HFFc6 (cell line): ENCODE measurements at places on chromosomes 12 and 14.

GRCh38 chr12:54840244-54840865, 14.0 kb upstream of the MUCL1 start:
- no peak for DNase-seq

DNA sequence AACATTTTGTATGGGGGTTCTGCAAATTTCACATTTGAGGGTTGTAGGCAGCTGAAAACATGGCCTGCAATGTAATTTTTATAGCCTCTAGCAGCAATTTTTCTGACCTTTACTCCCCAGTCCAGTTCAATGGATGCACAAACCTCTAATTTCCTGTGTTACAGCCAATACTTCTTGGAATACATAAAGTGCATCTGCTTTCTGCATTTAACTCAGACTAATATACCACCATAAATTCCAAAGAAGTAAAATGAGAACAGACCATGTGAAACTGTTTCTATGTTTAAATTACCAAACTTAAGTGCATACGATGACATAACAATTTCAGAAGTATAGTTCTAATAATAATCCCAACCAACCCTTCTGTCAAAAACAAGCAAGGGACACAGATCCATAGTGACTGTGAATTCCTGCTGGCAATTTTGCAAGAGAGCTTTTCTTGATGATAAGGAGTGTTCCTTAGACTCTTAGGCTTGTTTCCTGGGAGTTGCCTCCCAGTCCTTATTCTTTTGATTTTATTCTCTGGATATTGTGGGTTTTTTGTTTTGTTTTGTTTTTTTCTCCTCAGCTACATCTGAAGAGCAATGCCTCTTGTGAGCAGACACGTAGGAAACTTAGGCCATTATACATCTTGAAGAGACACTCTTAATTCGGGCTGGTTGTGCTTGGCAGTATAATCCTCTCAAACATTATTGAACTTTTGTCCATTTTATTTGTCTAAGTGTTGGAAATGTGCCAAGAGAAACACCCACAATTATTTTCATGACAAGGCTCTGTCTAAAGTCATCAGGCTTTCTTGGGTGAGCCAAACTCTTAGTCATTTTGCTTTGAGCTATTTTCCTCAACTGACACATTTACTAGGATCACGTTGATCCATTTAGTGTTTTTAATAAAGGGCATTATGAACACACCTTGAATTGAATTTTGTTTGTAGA, 51.3 kb upstream of the RERGL start:
- DNase-seq = no peak

GRCh38 chr12:3101309-3102024, 24.3 kb downstream of the TSPAN9 start:
- DNase-seq = peak; percentile 66

DNA sequence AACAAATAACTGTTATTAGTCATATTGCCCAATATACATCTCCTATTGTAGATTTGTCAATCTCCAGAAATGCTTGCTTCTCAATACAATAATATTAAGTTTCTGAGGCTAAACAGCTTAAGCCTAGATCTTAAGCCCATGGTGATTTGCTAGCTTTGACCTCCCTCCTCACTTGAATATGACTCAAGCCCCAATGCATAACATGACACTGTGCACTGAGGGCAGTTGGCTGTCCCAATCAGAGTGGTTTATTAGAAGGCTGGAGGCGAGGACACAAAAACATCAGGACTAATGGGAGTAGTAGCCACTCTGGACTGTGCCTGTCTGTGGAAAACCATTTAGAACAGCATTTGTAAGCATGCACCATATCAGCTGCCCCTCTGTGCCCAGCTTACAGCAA, 81.1 kb upstream of the GTF2A1 start:
- DNase-seq = no peak

GRCh38 chr12:82672811-82673495, 13.8 kb upstream of the TMTC2 start:
- no peak for DNase-seq

GRCh38 chr14:42488965-42489364, 882.3 kb downstream of the LRFN5 start:
- no peak for DNase-seq

DNA sequence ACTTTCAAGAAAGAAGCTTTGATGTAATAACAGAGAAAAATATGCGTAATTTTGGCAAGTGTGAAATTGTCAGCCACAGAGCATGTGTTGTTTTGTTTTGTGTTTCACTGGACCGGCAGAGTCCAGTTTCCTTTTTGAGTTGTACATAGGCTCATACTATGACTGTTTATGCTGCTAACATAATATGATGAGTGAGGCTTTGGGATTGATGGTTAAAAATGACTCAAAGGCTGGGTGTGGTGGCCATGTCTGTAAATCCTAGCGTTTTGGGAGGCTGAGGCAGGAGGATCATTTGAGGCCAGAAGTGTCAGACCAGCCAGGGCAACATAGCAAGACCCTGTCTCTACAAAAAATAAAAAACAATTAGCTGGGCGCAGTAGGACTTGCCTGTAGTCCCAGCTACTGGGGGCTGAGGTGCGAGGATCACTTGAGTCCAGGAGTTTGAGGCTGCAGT, 487.9 kb downstream of the PCNX1 start:
- peak; percentile 16 for DNase-seq

GRCh38 chr12:64531665-64532334, 78.5 kb upstream of the RASSF3 start:
- DNase-seq = no peak

DNA sequence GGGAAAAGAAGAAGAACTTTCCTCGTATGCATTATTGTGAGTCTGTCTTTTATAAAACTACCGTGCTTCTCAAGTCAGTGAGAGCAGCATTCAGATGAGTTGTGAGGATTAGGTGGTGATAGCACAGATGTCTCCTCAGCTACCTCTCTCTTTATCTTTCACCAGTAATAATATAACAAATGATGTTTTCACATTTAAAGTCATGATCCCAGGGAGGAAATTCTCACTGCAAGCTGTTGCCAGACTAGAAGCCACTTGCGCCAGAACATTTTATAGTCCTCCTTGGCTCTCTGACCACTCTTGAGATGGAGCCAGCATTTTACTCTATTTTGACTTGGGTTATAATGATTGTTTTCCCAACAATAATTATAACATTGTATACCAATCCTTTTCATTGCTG, 443.1 kb downstream of the AEBP2 start:
- DNase-seq = no peak

DNA sequence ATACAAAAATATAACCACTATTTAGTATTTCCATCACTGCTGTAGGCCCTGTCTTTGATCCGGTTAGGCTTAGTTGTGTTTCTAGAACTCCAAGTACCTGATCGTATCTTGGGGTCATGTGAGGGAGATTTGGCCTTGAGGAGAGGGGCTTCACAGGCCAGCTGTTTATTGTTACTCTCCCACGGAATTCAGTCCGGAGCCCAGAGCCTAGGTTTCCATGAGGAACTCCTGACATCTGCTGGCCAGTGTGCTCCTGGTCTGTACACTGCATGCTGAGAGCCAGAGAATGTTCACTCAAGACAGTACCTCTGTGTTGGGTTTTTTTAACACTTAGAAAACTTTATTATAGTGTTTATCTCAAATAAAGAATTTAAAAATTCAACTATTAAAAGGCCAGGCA, 341.0 kb upstream of the TMEM132C start:
- no peak for DNase-seq

DNA sequence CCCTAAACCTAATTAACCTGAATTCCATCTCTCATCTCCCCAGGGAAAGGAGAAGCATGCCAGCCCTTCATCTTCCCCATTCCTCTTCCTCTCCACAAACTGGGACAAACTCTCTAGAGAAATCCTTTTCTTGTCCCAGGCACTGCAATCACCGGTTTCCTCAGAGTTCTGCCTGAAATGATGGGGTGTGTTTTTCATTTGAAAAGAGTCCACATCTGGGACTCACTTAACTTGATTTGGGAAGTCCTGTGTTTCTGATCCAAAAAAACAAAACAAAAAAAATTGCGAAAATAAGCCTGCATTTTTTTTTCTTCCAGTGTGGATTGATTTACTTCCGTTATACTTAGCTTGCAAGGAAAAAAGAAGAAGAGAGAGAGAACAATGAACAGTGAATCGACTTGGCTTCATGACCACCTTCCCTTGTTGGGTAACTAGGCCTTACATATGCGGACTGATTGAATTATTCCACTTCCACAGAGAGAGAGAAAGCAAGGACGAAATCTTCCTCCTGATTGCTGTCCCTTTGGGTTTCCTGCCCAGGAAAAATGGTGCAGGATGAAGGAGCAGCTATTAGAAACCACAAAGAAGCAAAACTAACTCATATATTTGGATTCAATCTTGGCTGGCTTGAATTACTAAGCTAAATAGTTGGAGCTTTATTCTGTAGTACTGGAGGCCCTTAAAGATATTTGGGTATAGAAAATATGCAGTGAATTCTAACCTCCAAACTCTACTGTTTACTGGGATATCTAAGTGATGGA, 506.2 kb upstream of the TBX3 start:
- no peak for DNase-seq

GRCh38 chr12:103808239-103808880, 32.7 kb downstream of the NT5DC3 start:
- DNase-seq = no peak

DNA sequence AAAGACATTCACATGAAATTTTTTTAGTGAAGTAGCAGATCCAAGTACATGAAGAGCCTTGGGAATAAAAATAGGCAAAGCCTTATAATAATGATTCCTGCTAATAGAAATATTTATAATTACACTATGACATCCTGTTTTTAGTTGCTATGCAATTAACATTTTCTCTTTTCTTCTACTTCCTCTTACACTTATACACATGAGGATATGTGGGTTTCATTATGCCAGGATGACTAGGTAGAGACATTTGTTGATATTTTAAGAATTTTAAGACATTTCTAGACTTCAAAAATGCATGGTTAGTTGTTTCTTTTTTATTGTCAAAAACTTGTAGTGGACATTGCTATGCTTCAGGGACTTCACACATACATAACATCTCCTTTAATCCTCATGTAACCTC, 326.8 kb downstream of the SYT1 start:
- DNase-seq = no peak
